ENCODE measurements at places on chromosomes 5 and 9. TPM values are rescaled to one million over a fixed set of nuclear protein-coding genes. Genes with fewer than 3 reads are reported as not detected.

SLC36A2 gene
- total RNA-seq = not detected

GZMA gene
- not detected for total RNA-seq

GCNT4 gene
- total RNA-seq = 3.0 TPM

PDE6A gene
- total RNA-seq = 2.5 TPM

HK3 gene
- total RNA-seq = 0.97 TPM

SAPCD2 gene
- total RNA-seq = 57.5 TPM

KCTD16 gene
- 0.29 TPM for total RNA-seq

FGF18 gene
- total RNA-seq = 1.3 TPM

PHYHD1 gene
- 0.59 TPM for total RNA-seq

RPL37 gene
- total RNA-seq = 1,699 TPM

All from Caco-2 (cell line).